ENCODE measurements at places on chromosomes 6 and 20.
A peak's percentile ranks its signal among the peaks of the same experiment; 100 is the strongest.

DNA sequence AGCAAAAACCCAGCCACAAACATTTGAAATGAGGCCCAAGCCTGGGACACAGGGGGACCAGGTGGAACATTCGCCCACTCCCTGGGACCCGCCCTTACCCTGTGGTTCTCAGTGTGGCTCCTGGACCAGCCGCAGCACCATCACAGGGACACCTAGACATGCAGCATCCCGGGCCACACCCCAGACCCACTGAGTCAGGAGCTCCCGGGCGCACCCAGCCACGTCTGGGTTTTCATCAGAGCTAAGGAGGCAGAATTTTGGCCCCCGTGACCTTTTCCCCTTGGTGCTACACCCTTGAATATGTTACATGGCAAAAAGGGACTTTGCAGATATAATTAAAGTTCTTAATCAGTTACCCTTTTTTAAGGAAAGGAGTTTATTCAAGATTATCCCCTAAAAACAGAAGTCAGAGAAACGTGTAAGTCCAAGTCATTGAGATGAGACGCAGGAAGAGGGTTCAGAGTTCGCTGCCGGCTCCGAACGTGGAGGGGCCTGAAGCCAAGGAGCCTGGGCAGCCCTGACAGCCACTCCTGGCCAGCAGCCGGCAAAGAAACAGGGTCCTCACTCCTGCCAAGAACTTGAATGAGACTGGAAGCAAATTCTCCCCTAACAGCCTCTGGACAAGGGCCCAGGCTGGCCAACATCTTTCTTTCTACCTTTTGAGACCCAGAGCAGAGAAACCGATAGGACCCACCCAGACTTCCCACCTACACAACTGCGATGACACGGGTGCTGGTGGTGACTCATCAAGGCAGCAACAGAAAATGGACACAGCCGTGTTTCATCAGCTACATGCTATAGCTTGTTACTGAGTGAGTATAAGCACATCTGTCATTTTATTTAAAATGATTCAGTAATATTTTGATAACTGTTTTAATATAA lies 25.3 kb downstream of the BFSP1 start:
- no peak for DNase-seq

GRCh38 chr6:61562098-61562497 lies 723.9 kb downstream of the KHDRBS2 start:
- no peak for DNase-seq

GRCh38 chr6:83385473-83385872 lies 45.4 kb downstream of the ME1 start:
- DNase-seq: no peak

DNA sequence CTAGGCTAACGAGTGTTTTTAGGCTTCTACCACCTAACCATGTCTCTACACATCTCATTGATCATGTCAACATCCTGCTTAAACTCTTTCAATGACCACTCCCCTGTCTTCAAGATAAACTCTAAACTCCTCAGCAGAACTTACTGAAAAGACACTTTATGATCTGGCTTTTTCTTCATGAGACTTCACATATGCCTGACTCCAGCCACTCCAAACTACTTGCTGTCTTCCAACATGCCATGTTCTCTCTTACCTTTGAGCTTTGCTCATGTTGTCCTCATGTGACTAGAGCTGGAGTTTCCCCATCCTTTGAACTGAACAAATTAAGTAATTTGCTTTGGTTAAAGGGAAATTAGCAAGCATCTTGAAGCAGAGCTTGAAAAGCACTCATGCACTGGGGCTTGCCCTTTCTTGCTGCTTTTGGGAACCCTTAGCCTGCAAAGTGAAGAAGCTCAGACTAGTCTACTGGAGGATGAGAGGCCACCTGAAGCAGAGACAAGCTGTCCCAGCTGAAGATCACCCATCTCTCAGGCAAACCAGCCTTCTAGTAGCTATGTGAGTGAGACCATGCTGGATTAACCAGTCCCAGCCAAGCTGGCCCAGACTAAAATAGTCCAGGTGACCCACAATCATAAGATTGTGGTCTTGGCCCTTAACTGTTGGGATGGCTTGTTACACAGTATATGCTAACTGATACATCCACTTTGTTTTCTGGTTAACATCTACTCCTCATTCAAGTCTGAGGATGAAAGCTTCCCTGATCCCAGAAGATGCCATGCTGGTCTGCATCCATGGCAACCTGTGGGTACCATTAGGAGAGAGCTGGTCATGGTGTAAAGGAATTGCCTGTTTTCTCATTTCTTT lies 235.8 kb downstream of the GMPR start:
- DNase-seq: no peak

- DNase-seq: no peak
These were observed 493 bp downstream of the CRYBG1 start for GRCh38 chr6:106360989-106361430.

GRCh38 chr6:47083586-47084047 lies 41.5 kb upstream of the ADGRF1 start:
- DNase-seq: peak; percentile 91

DNA sequence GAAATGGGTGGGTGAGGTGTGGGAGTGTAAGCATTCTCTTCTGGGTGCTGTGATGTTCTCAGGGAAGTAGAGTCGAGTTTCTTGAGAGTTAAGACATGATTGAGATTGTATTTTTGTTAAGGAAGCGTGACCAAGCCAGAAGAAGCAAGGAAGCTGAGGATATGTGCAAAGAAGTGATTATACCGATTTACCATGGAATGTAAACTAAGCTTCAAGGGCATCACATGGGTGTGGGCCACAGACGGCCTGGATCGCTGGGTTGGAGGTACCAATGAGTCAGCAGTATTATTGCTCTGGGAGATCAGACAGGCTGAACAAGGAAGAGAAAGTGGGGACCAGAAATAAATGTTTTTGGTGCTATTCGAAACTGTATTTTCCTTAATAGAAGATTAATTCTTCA lies 184.1 kb upstream of the GMDS start:
- DNase-seq: no peak

GRCh38 chr20:6832811-6833210 lies 65.3 kb downstream of the BMP2 start:
- no peak for DNase-seq

DNA sequence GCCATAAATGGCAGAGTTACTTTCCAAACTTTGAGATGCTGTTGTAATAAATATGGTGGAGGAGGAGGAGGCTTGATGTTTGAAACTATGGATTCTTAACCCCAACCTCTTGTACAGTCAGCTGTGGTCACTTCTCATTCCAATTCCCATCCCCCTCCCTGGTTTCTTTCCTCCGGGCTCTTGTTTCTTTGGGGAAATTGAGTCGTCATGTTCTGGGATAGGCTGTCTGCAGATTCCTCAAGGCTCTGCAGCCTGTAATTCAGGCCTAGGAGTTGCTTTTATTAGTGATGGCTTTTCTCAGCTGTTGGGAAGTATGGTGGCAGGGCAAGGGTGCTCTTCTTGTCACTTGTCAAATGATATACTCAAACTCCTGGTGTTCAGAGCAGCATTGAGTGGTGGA lies 2.6 kb downstream of the PTK7 start:
- DNase-seq: no peak

GRCh38 chr20:64110411-64111068 lies 3.2 kb upstream of the NPBWR2 start:
- DNase-seq: no peak

GRCh38 chr6:41505122-41506049 lies 40.8 kb upstream of the FOXP4 start:
- peak; percentile 55 for DNase-seq

DNA sequence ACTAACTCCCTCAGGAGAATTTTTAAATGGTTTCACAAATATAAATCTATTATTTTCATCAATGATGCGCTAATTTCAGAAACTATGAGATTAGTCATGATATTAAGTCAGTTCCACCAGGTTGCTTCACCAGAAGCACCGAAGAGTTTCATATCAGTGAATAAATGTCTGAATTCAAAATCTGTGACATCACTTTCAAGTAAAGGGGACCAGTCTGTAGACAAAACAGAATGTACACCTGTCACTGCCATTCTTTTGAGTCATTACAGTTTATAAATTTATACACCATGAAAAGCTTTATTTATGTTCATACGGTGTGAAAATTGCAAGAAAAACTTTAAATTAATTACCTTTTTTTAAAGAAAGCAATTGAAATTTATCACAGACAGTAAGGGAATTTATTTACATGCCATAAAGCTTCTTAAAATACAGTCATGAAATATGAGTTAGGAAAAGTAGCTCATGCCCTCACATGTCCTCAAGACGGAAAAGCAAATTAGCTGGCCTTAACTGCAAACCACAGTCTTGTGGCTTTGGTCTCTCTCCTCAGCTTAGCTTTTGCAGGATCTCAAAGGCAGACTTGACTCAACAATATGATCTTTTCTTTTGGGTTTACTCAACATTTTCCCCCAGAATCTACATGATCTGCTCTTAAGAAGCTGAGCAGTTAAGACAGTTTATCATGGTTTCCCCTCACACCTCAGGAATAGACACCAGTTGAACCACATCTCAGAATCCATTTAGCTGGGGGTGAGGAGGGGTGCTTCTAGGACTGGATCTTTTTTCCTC lies 177.7 kb upstream of the MCHR2 start:
- DNase-seq: no peak

DNA sequence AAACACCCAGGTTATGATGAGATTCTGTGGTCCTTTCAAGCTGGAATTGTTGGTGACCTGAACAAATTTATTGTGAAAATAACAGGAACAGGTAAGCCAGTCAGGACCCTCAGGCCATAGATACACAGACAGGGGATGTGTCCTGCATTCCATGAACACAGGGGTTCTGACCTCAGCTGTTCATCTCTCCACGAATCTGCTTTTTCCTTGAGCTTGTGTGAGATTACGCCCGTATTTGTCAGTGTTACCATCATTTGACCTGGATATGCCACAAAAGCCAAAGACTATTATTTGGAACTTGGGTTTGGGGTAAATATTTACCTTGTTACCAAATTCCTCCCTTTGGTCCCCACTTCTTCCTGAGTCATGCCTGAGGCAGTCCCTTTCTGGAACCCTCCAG lies 288.9 kb downstream of the PREX1 start:
- DNase-seq: no peak

GRCh38 chr20:33408716-33409654 lies 7.7 kb upstream of the CDK5RAP1 start:
- DNase-seq: no peak

GRCh38 chr20:16394784-16395183 lies 178.5 kb downstream of the KIF16B start:
- no peak for DNase-seq

GRCh38 chr20:19451923-19452295 lies 239.5 kb downstream of the SLC24A3 start:
- no peak for DNase-seq

- DNase-seq: peak; percentile 60
These were observed 60.3 kb downstream of the VTA1 start for GRCh38 chr6:142207265-142207877.

- no peak for DNase-seq
These were observed 243.3 kb downstream of the EPHA7 start for GRCh38 chr6:93176070-93176469.

GRCh38 chr6:16533210-16533609 lies 228.1 kb downstream of the ATXN1 start:
- DNase-seq: no peak

GRCh38 chr6:33772902-33773472 lies 15.9 kb downstream of the LEMD2 start:
- no peak for DNase-seq

DNA sequence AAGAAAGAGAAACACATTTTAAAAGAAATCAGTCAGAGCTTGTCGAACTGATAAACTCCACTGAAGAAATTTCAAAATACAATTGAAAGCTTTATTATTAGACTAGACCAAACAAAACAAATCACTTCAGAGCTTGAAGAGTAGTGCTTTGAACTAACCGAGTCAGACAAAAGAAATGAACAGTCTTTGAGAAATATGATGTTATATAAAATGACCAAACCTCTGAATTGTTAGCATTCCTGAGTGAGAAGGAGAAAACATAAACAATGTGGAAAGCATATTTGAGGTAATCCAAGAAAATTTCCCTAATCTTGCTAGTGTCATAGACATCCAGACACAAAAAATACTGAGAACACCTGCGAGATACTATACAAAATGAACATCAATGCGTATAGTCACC lies 13.2 kb upstream of the CST4 start:
- DNase-seq: no peak

GRCh38 chr6:46850792-46851191 lies 57.6 kb downstream of the MEP1A start:
- no peak for DNase-seq

Measured in BE2C (cell line).